ENCODE measurements at places on chromosomes 1 and 21. TPM values are rescaled to one million over a fixed set of nuclear protein-coding genes. Genes with fewer than 3 reads are reported as not detected.
A peak's percentile ranks its signal among the peaks of the same experiment; 100 is the strongest.

- DNase-seq, result no peak
Observed at GRCh38 chr1:30008998-30009657, 714.3 kb downstream of the MATN1 start.

DNA sequence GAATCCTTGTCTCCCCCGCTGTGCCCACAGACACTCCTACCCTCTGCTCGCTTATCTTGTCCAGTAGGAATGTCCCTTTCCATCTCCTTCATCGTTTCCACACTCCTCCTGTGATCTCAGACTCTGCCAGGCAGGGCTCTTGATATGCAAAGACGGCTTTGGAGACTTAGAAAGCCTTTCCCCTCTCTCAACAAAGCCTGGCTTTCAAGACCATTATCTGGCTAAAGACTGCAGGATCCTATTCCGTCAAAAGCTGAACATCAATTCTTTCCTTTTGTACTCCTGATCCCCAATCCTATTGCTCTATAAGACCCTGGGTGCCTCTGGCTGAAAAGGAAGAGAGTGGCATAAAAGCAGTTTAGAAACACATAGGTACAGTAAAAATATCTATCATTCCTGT lies 63.9 kb downstream of the SDC3 start:
- DNase-seq, result no peak

DNA sequence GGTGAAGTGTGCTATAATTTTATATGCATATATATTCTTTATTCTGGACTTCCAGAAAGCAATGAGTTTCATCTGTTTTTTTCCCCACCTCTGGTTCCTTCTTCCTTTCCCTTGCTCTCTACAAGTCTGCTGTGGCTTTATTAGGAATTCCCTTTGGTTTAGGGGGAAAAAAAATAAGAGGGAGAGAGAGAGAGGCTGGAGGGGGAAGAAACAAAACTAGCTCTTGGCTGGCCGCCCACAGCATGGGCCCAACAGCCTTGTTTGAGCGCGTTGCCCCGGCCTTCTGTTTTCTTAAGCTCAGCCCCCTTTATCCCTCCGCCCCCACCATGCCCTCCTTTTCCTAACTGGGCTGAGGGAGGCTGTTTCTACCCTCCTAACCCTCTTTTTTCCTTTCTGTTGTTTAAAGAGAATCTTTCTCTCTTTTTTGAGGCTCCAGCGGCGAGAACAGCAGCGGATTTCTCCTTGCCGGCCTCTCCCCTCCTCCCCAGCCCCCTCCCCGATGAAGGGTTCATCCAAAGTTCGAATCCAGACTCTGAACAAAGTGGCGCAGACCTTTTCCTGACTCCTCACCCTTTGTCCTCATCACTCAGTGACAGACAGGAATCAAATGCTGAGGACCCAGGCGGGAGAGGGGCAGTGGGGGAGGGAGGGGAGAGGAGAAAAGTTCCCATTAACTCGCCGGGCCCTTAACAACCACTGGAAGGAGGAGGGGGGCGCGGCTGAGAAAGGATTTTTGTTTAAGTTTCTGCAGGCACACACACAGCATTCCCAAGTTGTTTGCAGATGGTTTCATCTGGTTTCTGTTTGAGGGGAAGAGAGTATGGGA lies 29.7 kb downstream of the PBX1 start:
- peak; percentile 78 for DNase-seq

DNA sequence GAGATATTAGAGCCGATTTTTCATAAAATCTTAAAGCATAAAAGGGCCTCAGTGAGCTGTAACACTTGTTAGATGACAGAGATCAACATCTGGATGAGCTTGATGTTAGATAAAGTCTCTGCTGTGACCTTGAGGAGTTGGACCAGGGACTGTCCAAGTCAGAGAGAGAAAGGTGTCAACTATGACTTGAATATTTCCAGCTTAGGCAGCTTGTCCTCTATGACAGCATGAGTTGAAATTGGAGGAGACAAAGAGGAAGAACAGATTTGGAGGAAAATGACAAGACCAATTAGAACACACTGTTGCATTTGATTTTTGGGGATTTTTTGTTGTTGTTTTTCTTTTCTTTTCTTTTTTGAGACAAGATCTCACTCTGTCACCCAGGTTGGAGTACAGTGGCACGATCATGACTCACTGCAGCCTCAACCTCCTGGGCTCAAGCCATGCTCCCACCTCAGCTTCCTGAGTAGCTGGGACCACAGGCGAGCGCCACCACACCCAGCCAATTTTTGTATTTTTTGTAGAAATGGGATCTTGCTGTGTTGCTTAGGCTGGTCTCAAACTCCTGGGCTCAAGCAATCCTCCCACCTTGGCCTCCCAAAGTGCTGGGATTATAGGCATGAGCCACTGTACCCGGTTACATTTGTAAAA lies 35.3 kb upstream of the CLIC4 start:
- DNase-seq, result no peak

- no peak for DNase-seq
Observed at GRCh38 chr1:94068999-94069918, 51.7 kb downstream of the ABCA4 start.

- no peak for DNase-seq
Observed at GRCh38 chr1:180188091-180188506, 33.4 kb downstream of the QSOX1 start.

- no peak for DNase-seq
Observed at GRCh38 chr1:155137154-155137949, 1.7 kb downstream of the SLC50A1 start.

SLC22A15 gene
- 3.4 TPM for total RNA-seq

HOOK1 gene
- total RNA-seq, result 21.2 TPM

POU3F1 gene
- 2.8 TPM for total RNA-seq

LIN9 gene
- total RNA-seq, result 5.4 TPM

FMO3 gene
- total RNA-seq, result 0.56 TPM

ATF3 gene
- total RNA-seq, result 117 TPM

All from type B pancreatic cell (in vitro differentiated cells).